Activated T-helper 1 cell treated with anti-CD3 and anti-CD28 coated beads, Interleukin-12 subunit alpha, Interleukin-12 subunit beta, Interleukin-2, Interleukin-4 antibody, amounts not matched to agents 30 ng/mL and 10 ng/mL and 1 ng/mL, durations not matched to agents 14 hours and 24 hours and 36 hours (primary cell): ENCODE measurements at places on chromosomes 2 and 18. TPM values are rescaled to one million over a fixed set of nuclear protein-coding genes. Genes with fewer than 3 reads are reported as not detected.

GRCh38 chr2:171307560-171307959 is 126.2 kb downstream of the METTL8 start:
- H3K27me3 ChIP-seq, result peaks cover 2% of the 10 kb centered on the region
- H3K36me3 ChIP-seq, result peaks cover 14% of the 10 kb centered on the region
- H3K4me3 ChIP-seq, result no peak overlapping the region
- H3K27ac ChIP-seq, result no peak overlapping the region
- DNase-seq, result no peak

GRCh38 chr18:25167612-25168410 is 184.2 kb downstream of the ZNF521 start:
- no peak overlapping the region for H3K27ac ChIP-seq
- no peak for DNase-seq
- H3K4me1 ChIP-seq, result peaks cover 24% of the 10 kb centered on the region
- no peak overlapping the region for H3K4me3 ChIP-seq
- H3K36me3 ChIP-seq, result no peaks in the 10 kb centered on the region

DNA sequence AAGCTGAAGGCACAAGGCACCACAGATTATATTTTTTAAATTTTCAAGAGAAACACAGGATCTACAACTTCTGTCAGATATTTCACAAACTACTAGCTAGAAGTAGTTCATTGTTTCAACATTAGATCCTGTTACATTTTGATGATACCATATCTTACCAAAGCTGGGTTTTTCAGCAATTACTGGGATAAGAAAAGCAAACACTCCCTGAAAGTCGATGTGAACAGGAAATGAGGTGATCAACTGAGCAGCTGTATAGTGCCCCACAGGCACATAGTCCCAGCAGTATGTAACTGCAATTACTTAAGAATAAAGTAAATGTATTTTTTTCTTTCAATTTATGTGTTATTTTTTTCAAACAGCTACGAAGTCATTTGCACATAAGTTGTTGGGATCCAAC is 103.5 kb downstream of the DNER start:
- DNase-seq, result no peak
- no peaks in the 10 kb centered on the region for H3K27me3 ChIP-seq
- H3K27ac ChIP-seq, result no peak overlapping the region
- H3K4me1 ChIP-seq, result no peaks in the 10 kb centered on the region
- no peak overlapping the region for H3K4me3 ChIP-seq

GRCh38 chr2:85995648-85996529 is 107.1 kb upstream of the ST3GAL5 start:
- H3K4me1 ChIP-seq, result peaks cover 80% of the 10 kb centered on the region
- no peaks in the 10 kb centered on the region for H3K27me3 ChIP-seq
- H3K4me3 ChIP-seq, result no peak overlapping the region
- no peak for DNase-seq

GRCh38 chr2:229818230-229818629 is 103.6 kb downstream of the TRIP12 start:
- H3K27me3 ChIP-seq, result no peaks in the 10 kb centered on the region
- no peak overlapping the region for H3K27ac ChIP-seq
- DNase-seq, result no peak
- no peak overlapping the region for H3K4me3 ChIP-seq

GRCh38 chr18:34971313-34971712 is 69.9 kb upstream of the MAPRE2 start:
- peaks cover 23% of the 10 kb centered on the region for H3K27me3 ChIP-seq
- H3K27ac ChIP-seq, result no peak overlapping the region
- peaks cover 4% of the 10 kb centered on the region for H3K4me1 ChIP-seq

DNA sequence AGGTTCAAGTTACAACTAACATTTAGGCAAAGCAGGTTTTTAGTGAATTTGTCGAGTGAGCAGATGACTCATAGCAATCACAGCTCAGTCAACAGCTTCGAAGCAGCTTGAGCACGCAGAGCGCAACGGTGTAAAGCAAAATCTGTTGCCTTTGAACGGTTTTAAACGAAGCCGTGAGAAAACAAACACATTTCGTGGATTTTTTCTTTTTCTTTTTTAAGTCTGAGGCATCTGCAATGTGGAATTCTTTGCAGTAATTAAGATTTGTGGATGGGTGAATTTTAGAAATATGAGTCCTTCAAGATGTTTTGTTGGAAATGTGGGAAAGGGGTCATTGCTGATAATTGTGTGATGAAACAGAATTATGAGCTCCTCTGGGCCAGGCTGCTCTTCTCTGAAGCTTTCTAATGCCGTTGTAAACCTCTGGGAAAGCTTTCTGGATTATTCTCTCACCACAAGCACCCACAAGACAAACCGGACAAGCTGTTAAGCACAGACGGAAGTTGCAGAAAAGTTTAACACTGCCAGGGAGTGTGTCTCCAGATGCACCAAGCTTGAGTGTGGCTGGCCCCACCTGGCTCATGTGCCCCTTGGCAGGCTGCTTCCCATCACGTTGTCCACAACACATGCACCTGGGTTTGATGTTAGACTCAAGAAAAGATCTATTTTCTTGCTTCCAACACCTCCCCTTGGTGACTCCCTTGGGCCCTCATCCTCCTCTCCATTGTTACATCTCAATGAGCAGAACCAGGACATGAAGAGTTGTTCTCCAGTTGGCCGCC is 224.7 kb downstream of the ACKR3 start:
- H3K36me3 ChIP-seq, result no peaks in the 10 kb centered on the region
- no peaks in the 10 kb centered on the region for H3K4me1 ChIP-seq
- H3K4me3 ChIP-seq, result no peak overlapping the region
- H3K27me3 ChIP-seq, result peaks cover 2% of the 10 kb centered on the region
- DNase-seq, result no peak
- H3K27ac ChIP-seq, result no peak overlapping the region

DNA sequence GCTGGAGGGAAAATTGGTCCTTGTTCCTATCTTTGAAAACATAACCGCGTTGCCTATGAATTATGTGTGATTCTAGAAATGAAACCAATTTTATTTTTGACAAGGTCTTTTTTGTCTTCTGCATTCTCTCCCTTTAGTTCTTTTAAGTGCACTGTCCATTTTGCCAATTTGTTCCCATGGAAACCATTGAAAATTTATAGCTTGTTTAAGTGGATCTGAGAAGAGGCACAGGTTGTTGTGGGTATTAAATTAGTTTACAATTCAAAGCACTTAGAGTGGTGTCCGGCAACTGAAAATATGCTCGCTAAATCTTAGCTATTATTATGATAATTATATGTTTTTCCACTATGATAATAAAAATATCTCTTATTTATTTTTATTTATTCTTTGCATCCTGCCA is 107.5 kb upstream of the FSHR start:
- H3K27ac ChIP-seq, result no peak overlapping the region
- DNase-seq, result no peak
- H3K4me1 ChIP-seq, result no peaks in the 10 kb centered on the region
- H3K36me3 ChIP-seq, result no peaks in the 10 kb centered on the region
- no peak overlapping the region for H3K4me3 ChIP-seq

- no peak for DNase-seq
- H3K36me3 ChIP-seq, result no peaks in the 10 kb centered on the region
- H3K27ac ChIP-seq, result no peak overlapping the region
Measured at GRCh38 chr2:60219536-60219935, 333.9 kb downstream of the BCL11A start.

- H3K27ac ChIP-seq, result no peak overlapping the region
- no peaks in the 10 kb centered on the region for H3K4me1 ChIP-seq
- DNase-seq, result no peak
- no peak overlapping the region for H3K4me3 ChIP-seq
Measured at GRCh38 chr2:120632796-120633646, 102.6 kb upstream of the GLI2 start.

GRCh38 chr2:95347681-95348608 is 50.8 kb downstream of the KCNIP3 start:
- H3K4me1 ChIP-seq, result no peaks in the 10 kb centered on the region
- H3K27ac ChIP-seq, result no peak overlapping the region
- H3K4me3 ChIP-seq, result peak overlapping the region; percentile 26
- DNase-seq, result no peak
- peaks cover 30% of the 10 kb centered on the region for H3K27me3 ChIP-seq

DNA sequence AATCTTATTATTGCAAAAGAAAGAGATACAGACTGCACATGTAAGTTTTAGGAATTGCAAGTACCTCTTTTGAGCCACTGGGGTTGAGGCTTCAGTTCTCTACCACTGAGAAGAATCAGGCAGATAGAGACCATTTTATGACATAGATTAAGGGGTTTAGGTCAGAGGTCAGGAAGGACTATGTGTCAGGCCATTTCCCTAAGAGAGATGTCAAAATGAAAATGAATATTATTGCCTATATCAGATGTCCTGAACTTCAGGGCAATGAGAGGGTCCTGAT is 113.7 kb downstream of the GATA6 start:
- no peak overlapping the region for H3K27ac ChIP-seq
- no peak for DNase-seq
- no peaks in the 10 kb centered on the region for H3K4me1 ChIP-seq
- no peaks in the 10 kb centered on the region for H3K27me3 ChIP-seq

DNA sequence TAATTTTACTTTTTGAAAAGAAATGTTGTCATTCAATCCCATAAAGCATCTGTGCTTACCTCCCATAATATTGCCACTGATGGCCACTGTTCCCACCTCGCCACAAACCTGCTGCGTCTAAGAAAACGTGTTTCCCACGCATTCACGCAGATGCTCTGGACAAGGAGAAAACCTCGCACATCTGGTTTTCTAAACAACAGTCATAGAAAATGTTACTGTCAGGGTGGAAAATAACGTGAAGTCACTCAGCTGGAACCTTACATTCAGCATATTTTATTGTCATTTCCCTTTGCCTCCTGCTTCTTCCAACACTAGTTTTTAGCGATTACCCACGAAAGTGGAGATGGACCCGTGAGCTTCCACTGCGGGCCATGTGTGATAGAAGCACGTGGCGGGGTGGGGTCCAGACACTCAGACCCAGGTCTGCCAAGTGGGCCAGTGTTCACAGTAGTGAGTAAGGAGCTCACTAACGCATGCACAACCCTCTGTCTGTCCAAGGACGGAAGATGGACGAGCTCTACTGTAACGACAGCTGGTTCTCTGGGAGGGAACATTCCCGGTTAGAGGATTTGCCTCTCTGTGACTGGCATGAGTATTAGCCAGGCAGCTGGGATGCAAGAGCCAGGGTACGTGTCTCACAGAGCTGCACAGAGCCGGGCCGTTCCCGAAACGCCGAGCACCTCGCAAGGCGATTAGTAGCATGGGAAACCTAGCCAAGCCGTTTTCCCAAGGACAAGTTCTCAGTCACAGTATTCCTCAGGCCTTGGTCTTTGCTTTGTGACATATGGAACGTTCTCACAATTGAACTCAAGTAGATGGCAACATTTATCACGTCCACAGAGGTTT is 94.5 kb downstream of the MTCL1 start:
- H3K36me3 ChIP-seq, result no peaks in the 10 kb centered on the region
- H3K4me1 ChIP-seq, result no peaks in the 10 kb centered on the region
- peaks cover 12% of the 10 kb centered on the region for H3K27me3 ChIP-seq
- H3K27ac ChIP-seq, result no peak overlapping the region
- no peak overlapping the region for H3K4me3 ChIP-seq

- no peaks in the 10 kb centered on the region for H3K27me3 ChIP-seq
- no peak overlapping the region for H3K4me3 ChIP-seq
- no peaks in the 10 kb centered on the region for H3K4me1 ChIP-seq
- DNase-seq, result no peak
- H3K36me3 ChIP-seq, result no peaks in the 10 kb centered on the region
- H3K27ac ChIP-seq, result no peak overlapping the region
Measured at GRCh38 chr2:79835911-79836310, 323.1 kb downstream of the CTNNA2 start.

- no peak overlapping the region for H3K4me3 ChIP-seq
- no peaks in the 10 kb centered on the region for H3K4me1 ChIP-seq
- no peak overlapping the region for H3K27ac ChIP-seq
- H3K36me3 ChIP-seq, result no peaks in the 10 kb centered on the region
Measured at GRCh38 chr2:72128843-72129227, 18.8 kb downstream of the CYP26B1 start.

DNA sequence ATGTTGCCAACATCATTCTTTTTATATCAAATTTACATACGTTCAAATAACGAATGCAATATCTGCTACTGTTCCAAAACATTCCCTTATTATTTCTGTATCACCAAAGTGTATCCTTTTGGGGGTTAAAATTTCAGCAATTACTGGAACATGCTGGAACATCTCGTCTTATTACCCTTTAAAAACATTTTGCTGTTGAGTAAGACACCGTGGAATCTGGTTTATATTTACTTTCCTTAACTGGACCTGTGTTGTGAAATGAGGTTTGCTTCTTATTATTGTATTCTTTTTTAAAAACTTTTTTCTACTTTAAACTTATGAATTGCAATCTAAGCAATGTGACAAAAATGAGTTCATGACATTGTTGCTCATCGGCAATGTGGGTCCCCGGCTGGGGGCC is 87.4 kb upstream of the PTPRM start:
- no peak for DNase-seq
- H3K27ac ChIP-seq, result no peak overlapping the region
- H3K4me3 ChIP-seq, result no peak overlapping the region
- no peaks in the 10 kb centered on the region for H3K27me3 ChIP-seq
- no peaks in the 10 kb centered on the region for H3K4me1 ChIP-seq

DNA sequence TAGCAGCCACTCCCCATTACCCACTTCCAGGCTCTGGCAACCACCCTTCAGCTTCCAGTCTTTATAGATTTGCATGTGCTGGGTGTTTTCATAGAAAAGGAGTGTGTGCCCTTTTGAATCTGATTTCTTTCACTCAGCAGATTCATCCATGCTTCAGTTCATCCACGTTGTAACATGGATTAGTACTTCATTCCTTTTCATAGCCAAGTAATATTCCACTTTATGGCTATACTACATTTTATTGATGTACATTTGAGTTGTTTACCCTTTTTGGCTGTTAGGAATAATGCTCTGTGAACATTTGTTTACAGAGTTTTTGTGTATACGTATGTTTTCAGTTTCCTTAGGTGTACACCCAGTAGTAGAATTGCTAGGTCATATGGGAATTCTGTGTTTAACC is 205.5 kb upstream of the RAB12 start:
- no peaks in the 10 kb centered on the region for H3K4me1 ChIP-seq
- H3K27me3 ChIP-seq, result no peaks in the 10 kb centered on the region
- H3K4me3 ChIP-seq, result no peak overlapping the region

DNA sequence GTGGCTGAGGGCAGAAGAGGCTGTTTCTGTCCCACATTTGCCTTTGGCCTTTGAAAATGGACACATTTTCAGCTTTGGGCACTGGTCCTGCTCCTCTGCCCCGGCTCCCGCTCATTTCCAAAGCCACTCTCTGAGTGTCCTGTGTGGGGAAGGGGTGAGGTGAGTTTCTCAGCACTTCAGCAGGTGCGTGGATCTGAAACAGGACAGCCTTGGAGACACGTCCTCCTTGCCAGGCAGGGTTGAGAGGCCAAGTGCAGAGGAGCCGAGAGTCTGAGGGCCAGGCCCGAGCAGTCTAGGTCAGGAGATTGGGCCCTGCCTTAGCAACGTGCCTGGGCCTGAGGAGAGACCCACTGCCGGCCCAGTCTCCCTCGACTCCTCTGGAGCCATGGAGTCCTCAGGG is 21.9 kb upstream of the ALPI start:
- DNase-seq, result no peak
- peaks cover 12% of the 10 kb centered on the region for H3K27me3 ChIP-seq
- no peak overlapping the region for H3K27ac ChIP-seq
- H3K36me3 ChIP-seq, result no peaks in the 10 kb centered on the region

Gene SPAG16
- 7.3 TPM in 2 replicates for total RNA-seq

Gene SLC66A3
- total RNA-seq, result 7.2 and 7.9 TPM in 2 replicates

Gene TMEM169
- total RNA-seq, result 0.93 and 2.2 TPM in 2 replicates

Gene FBXO15
- total RNA-seq, result 0.83 and 1.0 TPM in 2 replicates

Gene LRATD1
- not detected in 2 replicates for total RNA-seq

Gene SNED1
- 1.6 and 2.5 TPM in 2 replicates for total RNA-seq

Gene EVX2
- total RNA-seq, result not detected in 2 replicates

Gene MYO5B
- total RNA-seq, result 0.12 TPM in 1 of 2 replicates, not detected in the other

Gene LOXHD1
- total RNA-seq, result not detected in 2 replicates

Gene GALNT14
- total RNA-seq, result 0.21 and 0.27 TPM in 2 replicates
